Stimulated activated CD8-positive, alpha-beta memory T cell treated with anti-CD3 and anti-CD28 coated beads, Interleukin-4, amount 100 ng/mL, for 24 hours (primary cell): ENCODE measurements at places on chromosomes 4 and X.

GRCh38 chr4:126242679-126243390, 928.1 kb downstream of the FAT4 start:
- DNase-seq, result no peak

- no peak for DNase-seq
Measured at GRCh38 chr4:41656572-41657520, 91.7 kb downstream of the PHOX2B start.

DNA sequence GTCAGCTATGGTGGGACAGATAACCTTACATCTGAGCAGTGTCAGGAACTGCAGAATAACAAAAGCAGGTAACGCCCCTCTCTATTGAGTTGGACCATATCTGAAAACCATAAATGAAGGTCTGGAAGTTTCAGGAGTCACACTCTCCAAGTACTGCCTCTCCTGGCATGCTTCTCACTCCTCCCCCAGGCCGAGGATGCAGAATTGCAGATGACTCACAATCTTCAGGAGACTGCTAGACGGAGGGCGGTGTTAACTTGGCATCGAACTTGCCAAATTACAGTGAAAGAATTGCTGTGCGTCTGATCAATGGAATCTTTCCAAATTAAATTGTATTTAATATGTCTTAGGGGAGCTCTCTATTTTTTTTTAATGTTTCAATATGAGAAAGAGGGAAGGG, 67.1 kb upstream of the TRIM2 start:
- no peak for DNase-seq

DNA sequence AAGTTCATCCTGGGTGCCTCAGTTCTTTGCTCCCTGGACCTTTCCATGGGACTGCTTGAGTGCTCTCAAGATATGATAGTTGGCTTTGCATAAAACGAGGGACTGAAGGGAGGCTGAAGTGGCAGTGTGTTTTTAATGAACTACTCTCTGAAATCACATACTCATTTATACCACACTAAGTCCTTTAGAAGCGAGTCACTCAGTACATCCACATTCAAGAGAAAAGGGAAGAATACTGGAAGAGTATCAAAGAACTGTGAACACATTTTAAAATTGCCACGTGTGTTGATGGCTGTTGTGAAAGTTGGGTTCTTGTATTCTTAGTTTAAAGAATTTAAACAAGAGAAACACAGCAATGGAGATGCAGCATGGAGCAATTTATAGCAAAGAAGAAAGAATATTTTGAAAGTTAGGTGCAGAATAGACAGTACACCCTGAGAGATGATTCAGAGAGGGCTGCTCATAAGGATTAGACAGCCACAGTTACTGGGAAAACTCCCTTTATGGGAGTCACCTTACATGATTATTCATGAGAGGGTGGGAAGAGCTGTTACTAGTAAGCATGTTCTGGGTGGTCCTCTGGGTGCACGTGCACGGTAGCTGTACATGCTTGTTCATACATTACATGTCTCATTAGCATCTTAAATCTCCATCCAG, 380.7 kb downstream of the ADGRL3 start:
- DNase-seq, result no peak

DNA sequence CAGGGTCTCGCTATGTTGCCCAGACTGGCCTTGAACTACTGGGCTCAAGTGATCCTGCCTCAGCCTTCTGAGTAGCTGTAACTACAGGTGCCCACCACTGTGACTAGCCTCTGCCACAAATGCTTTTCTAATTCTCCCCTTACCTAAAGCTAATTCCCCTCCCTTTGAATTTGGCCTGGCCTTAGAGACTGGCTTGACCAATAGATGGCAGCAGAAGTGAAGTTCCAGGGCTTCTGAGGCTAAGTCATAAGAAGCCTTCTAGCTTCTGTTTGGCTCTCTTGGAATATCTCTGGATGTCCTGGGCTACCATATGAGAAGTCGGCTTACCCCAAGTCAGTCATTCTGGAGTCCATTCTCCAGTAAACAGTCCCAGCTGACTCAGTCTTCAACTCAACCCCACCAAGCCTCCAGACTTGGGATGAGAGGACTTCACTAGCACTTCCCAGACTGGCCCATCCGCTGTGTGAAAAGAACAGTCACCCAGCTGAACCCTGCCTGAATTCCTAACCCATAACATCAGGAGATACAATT, 61.0 kb downstream of the HPRT1 start:
- DNase-seq, result no peak

GRCh38 chr4:124940387-124940786, 227.9 kb upstream of the ANKRD50 start:
- no peak for DNase-seq

DNA sequence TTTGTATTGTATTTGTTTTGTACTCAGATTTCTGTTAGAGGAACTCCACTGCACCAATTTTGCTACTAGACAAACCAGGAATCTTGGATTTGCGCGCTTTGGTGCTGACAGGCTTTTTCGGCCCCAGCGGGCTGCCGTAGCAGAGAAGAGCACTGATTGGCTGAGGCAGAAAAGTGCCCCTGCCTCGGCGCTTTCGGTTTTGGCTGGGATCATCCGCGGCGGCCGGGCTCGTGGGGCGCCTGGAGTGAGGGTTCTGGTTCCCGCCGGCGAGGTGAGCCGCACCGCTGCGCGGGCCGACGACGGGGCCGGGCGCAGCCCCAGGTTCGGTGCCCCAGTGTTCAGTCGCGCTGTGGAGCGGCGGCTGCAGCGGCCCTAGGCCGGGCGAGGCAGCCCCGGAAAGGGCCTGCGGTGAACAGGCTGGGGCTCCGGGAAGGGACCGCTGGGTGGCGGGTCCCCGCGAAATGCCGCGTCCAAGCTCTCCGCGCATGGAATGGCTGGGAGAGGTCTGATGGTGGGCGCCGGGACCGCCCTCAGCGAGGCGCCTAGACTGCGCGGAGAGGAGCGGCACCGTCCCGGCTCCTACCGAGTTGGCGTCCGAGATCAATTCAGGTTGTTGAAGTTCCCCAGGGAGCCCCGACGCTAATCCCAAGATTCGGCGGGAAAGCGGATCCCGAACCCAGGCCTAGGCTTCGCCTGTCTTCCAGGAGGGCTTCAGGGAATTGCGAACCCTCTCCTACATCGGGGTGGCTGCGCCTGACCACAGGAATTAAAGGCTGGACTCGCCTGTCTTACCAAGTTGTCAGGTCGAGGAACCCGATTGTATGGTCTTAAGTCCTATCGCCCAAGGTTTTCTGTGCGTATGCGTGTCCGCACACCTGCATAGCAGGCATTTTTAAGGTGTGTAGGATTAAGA, at the start of gene LSM6:
TSS of gene LSM6 (plus strand) at position 178 of the 913 bp plus-strand sequence. CDS start 7,204 bp downstream, outside the sequence.
- DNase-seq, result peak; percentile 69

- DNase-seq, result no peak
Measured at GRCh38 chrX:22575161-22575845, 302.6 kb downstream of the CBLL2 start.

- DNase-seq, result no peak
Measured at GRCh38 chr4:21879187-21879586, 69.4 kb downstream of the KCNIP4 start.

GRCh38 chrX:10030570-10030969, 63.4 kb downstream of the CLDN34 start:
- no peak for DNase-seq

- no peak for DNase-seq
Measured at GRCh38 chr4:107900508-107900907, 30.8 kb upstream of the CYP2U1 start.
